ENCODE measurements at places on chromosomes 2 and 18.

DNA sequence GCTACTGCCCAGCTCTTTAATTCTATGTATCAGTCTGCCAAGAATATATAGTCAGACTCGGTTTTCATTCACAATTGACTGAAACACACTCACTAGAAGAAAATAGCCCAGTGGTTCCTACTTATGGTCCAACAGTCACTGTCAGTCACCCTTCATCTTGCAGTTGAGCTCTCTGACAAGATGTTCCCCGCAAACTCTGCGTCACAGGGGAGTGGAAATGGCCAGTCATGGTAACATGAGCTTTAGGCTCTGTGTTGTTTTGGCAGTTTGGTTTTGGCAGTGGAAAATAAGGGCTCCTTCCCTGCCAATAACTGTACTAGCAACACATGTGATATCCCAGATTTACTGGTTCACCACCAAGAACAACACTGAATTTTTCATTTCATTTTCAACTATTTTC, 122.5 kb downstream of the PRPF40A start:
- no peak for DNase-seq

GRCh38 chr2:151103551-151103950, 158.1 kb downstream of the RBM43 start:
- no peak for DNase-seq

DNA sequence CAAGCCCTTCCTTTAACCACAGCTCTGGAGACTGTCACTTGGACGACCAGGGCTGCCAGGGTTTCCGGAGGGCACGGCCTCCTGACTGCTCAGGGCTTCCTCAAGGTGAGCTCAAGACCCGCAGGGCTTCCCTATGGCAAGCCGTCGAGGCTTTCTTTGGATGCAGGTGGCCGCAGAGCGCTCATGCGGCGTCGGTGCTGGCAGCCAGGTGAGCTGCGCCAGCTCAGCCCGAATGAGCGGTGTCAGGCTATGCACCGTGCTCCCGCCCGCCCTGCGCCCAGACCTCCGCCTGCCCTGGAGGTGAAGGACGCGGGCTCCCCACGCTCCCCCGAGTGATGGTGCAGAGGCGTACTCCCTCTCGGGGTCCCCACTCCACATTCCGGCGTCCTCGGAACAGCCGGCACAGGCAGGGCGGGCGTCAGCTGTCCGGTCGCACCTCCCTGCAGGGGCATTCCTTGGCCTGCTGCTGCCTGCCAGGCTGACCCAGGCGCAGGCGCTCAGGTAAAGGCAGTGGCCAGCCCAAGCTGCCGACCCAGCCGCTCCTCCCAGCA, 20.8 kb upstream of the TUBB6 start:
- no peak for DNase-seq

GRCh38 chr2:79846878-79847277, 334.0 kb downstream of the CTNNA2 start:
- no peak for DNase-seq

DNA sequence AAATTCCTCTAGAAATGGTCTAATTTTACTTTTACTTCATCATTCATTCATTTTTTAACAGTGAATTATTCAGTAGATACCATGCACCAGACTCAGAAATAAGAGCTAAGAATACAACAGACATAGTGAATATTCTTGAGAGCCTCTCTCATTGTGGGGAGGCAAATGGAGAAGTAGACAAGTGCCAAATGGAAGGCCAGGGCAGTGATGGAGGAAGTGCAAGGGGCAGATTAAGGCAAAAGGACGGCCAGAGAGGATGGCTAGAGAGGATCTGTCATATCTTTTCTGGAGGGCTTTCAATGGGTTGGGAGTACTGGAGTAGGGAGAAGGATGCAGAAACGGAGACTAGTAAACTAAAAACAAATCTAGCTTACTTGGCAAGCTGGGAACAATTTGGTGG, 19.0 kb upstream of the RMDN2 start:
- DNase-seq: no peak

DNA sequence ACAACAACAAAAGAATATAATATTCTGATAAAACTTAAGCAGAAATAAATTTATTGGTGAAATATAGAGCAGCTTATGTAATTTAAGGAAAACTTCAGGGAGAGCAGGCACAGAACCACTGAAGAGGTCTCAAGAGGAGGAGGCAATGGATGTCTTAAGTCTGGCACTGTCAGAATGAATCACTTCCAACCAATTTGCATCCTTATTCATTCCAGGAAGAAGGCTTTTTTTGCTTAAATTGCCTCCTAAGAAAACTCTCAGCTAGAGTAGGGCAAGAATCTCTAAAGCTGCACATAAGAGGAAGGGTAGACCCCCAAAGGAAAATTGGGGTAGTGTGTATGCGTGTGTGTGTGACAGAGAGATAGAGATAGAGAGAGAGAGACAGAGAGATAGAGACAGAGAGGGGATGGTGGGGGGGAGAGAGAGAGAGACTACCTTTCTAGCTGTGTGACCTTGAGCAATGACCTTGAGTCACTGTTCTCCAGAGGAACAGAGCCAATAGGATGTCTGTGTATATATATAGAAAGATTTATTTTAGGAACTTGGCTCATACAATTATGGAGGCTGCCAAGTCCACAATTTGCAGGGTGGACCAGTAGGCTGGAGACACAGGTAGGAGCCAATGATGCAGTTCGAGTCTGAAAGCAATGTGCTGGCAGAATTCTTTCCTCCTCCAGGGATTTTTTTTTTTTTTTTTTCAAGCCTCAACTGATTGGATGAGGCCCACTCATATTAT, 96.4 kb upstream of the LINC00305 start:
- DNase-seq: no peak

DNA sequence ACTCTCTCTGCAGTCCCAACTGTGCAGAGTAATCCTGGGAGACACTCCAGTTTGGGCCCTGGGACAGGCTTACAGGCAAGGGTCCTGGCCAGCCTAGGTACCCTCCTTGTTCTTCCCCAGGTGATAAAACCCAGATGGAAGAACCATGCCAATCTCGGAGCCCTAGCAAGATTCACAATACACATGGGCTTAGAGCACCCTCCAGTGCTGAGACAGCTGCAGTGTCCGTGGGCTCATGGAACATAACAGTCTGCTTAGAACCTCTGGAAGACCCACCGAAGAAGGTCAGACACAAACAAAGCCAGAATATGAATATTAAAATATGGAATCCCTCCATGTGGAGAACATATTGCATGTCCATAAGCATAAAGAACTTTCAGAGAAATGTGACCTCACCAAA, 568.1 kb downstream of the KCNJ3 start:
- no peak for DNase-seq

- DNase-seq: no peak
These were observed 59.4 kb downstream of the STEAP3 start for GRCh38 chr2:119282996-119283511.

DNA sequence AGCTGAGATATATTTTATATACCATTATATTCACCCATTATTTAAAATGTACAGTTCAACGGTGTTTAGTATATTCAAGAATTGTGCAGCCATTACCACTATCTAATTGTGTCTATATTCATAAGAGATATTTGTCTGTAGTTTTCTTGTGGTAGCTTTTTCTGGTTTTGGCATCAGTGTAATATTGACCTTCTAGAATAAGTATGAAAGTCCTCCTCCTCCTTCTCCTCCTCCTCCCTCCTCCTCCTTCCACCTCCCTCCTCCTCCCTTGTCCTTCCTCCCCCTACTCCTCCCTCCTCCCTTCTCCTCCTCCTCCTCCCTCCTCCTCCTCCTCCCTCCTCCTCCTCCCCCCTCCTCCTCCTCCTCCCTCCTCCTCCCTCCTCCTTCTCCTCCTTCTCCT, 72.0 kb downstream of the MERTK start:
- DNase-seq: no peak

DNA sequence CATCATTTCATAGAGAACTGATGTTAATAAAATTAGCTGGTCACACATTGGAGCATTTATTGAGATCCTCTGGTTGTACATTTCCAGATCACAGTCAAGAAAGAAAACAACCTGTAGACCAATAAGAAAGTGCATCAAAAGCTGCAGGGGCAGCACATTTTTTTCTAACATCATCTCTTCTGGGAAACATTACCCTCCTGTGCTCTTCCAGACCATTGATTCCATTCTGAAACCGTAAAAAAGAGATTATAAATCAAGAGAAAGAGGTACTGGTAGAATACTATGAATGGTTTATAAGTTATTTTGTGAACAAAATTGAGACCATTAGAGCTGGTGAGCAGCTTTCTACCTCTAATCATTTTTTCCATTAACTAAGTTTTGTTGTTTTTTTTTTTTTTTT, 1548.2 kb upstream of the CELF4 start:
- no peak for DNase-seq

- no peak for DNase-seq
These were observed 123.1 kb downstream of the KYNU start for GRCh38 chr2:143000599-143000998.

GRCh38 chr18:32798209-32798960, 25.6 kb upstream of the KLHL14 start:
- DNase-seq: no peak

GRCh38 chr18:27130065-27130630, 55.0 kb downstream of the CHST9 start:
- DNase-seq: no peak

- DNase-seq: no peak
These were observed 19.2 kb upstream of the AP1S3 start for GRCh38 chr2:223856584-223856983.

GRCh38 chr2:96928277-96928781, 58.1 kb downstream of the FAM178B start:
- no peak for DNase-seq

DNA sequence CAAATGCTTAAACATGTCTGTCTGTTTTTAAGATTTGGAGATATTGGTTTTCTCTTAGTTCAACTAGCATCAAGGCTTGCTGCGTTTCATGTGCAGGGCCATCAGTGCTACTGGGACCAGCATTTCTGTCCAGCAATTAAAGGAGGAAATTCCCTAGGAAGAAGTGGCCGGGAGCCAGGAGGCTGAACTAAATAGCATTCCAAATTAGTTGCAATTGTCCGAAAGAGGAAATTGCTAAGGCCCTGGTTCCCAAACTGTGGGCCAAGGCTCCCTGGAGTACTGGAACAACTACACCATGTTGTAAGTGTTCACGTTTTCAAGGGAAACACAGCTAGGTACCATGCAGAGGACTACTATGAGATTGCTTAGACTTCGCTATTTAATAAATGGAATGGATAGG, 257.9 kb downstream of the PTPRM start:
- no peak for DNase-seq

- no peak for DNase-seq
These were observed 2.4 kb downstream of the TBC1D8 start for GRCh38 chr2:101148777-101149176.

DNA sequence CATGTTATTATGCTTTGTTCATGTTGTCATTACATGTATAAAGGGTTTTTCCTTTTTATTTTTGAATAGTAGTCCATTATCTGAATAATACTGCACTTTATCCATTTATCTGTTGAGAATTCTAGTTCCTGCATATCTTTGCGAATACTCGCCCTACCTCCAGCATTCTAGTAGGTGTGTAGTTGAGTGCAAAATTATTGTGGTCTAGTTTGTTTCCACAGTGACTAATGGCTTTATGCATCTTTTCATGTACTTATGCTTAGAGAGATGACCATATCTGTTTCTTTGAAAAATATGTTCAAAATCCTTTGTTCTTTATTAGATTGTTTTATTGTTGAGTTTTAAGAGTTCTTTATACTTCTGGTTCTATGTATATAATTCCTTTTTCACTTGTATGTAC, 48.8 kb downstream of the EIF5B start:
- no peak for DNase-seq

- no peak for DNase-seq
These were observed 46.1 kb upstream of the TBC1D8 start for GRCh38 chr2:101197215-101197745.

- DNase-seq: no peak
These were observed 1473.2 kb downstream of the LRP1B start for GRCh38 chr2:140657657-140658056.

DNA sequence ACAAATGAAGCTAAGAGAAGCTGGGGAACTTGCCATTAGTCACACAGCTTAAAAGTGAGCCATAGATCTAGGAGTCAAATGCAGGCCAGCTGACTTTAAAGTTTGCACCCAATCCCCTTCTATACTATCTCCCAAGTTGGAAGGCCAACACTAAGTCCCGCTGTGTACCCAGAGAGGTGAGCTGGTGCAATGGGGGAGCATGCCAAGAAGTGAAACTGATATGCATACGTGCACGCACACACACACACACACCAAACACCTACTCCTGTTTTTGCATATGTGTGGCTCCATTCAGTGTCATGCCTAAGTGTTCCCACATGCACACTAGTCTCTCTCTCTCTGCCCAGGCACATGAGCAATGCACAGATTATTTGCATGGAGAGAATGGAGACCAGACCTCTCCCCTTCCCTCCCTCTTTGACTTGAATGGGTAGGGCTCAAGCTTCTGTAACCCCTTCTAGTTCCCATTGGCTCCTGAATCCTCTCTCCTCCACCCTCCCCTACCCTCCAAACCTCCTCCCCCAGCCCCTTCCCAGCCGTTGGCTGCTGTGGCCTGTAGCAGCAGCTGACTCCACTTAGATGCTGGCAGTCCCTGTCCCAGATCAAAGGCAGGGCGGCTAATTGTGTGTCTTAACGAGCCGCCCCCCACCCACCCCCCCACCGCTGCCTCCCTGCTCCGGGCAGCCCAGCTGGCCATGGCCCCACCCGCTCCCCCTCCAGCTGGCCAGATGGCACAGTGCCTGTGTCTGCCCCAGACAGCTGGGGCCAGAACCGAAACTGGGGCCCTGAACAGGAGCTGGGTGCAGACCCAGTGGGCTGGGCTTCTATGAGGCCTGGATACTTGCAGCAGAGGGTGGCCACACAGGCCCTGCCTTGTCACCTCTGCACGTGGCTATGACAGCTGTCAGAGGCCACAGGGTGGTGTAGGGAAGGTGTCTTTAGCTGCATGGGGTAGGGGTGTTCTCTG, 5.6 kb downstream of the WNT10A start:
- peak; percentile 70 for DNase-seq

DNA sequence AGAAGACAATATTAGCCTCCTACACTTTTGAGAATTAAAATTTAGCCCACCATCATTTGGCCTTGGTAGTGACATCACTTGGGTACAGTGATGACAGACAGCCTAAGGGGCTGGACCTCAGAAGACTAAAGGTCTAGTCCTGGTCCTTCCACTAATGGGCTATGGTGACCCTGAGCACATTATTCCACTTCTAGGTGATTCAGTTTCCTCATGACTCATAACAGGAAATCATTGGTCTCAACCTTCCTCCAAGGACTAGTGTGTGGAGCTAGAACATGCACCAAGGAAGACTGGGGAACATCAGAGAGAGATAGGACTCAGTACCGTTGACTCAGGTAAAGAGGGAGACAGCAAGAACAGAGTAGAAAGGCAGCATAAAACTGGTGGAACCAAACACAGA, 64.0 kb downstream of the TFCP2L1 start:
- no peak for DNase-seq
